ENCODE measurements at places on chromosomes 12 and 14. TPM values are rescaled to one million over a fixed set of nuclear protein-coding genes. Genes with fewer than 3 reads are reported as not detected.

GRCh38 chr12:119325813-119326212 lies 8.7 kb upstream of the CCDC60 start:
- no peak for DNase-seq

- DNase-seq, result peak; percentile 93
Measured at GRCh38 chr12:124655698-124656516, 88.5 kb upstream of the NCOR2 start.

The LRFN5 gene
- 11.8 TPM for total RNA-seq

The B4GALNT1 gene
- total RNA-seq, result 1.7 TPM

Measured in skin of body (tissue), 3 donors.